ENCODE measurements at places on chromosomes 12 and 14. TPM values are rescaled to one million over a fixed set of nuclear protein-coding genes. Genes with fewer than 3 reads are reported as not detected.

The MRPS35 gene
- 96.2 TPM for total RNA-seq

The RDH16 gene
- total RNA-seq, result 0.66 TPM

The TMEM30B gene
- total RNA-seq, result 1.1 TPM

The MSRB3 gene
- total RNA-seq, result 2.8 TPM

The HSPA2 gene
- 21.4 TPM for total RNA-seq

The WSB2 gene
- 104 TPM for total RNA-seq

The DBX2 gene
- total RNA-seq, result not detected

The CLEC1B gene
- not detected for total RNA-seq
